NCI-H460 (cell line): ENCODE measurements at places on chromosomes 16 and 17. TPM values are rescaled to one million over a fixed set of nuclear protein-coding genes. Genes with fewer than 3 reads are reported as not detected.

KCNG4 gene
- 0.02 TPM in 1 of 2 replicates, not detected in the other for total RNA-seq

KCNH6 gene
- total RNA-seq, result not detected in 2 replicates

CACNA1H gene
- 3.9 and 4.2 TPM in 2 replicates for total RNA-seq

C1QTNF8 gene
- not detected in 2 replicates for total RNA-seq

C1QL1 gene
- total RNA-seq, result 0.72 and 0.84 TPM in 2 replicates
